ENCODE measurements at places on chromosomes 7 and 10.

DNA sequence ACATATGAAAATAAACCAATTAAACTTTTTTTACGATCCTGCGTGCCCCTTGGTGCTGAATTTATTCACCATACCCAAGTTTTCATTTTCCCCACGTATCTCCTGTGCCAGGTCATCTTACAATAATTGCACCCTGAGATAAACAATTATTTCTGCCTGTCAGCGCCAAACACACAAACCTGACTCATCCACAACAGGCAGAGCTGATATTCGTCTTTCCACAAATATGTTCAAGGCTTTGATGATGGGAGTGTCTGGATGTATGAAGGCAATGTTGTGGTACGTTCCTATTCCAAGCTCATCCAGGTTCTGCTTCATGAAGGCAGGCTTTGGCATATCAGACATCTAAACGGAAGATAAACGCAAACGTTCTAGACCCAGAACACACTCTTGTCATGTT is 45.8 kb upstream of the RHEB start:
- DNase-seq: no peak

DNA sequence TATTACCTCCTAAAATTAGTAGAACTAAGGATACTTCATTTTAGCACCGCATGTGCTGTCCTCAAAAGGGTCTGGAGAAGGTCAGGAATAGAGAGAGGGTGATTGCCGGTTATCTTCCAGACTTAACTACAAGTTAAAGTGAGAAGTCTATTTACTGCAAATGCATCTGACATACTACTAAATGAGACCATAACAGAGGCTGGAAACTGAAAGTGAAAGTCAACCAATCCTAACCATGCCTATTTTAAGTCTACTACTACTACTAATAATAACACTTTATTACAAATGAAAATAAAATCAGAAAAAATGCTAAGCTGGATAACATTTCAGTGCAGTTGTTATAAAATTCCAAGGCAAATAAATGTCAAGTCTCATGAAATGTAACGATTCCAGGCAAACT is 244.7 kb downstream of the KIF20B start:
- no peak for DNase-seq

DNA sequence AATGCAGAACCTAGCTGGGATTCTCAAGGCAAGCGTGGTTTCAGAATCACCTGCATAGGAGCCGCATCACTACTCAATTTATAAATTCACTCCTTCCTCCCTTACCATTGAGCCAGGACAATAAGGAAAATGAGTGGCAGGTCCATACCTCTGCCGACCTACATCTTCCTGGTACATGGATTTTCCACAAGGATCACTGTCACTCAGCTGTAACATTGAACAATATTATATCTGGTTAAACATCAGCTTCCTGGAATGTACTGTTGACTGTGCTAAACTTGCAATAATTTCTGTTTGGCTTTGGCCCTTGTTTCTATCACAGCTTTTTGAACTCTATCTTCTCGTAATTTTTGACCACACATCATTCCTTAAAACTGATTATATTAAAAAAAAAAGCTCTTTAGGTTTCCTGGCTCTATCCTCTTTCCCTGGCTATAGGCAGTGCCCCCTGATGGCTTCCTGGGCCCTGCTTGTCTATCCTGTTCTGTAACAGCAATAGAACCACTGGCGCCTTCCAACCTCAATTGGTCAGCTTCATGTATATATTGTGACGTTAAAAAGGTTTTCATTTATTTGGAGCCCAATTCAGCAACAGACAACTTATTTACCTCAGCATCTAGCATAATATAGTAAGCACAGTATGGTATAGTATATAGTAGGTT is 59.2 kb downstream of the RNLS start:
- no peak for DNase-seq

DNA sequence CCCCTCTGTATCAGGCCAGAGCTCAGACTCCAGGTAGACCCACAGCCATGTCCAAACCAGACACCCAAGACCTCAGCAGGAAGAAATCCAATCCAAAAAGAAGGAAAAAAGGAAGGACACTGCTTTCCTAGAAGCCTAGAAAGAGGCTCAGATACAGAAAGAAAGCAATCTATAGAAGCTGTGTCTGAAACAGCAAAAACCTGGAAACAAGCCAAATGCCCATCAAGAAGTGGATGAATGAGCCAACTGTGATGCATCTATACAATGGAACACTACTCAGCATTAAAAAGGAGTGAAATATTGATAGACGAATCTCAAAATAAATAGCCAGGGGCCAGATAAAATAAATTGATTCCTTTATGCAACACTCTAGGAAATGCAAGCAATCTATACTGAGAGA is 31.6 kb downstream of the GRB10 start:
- DNase-seq: peak; percentile 23

DNA sequence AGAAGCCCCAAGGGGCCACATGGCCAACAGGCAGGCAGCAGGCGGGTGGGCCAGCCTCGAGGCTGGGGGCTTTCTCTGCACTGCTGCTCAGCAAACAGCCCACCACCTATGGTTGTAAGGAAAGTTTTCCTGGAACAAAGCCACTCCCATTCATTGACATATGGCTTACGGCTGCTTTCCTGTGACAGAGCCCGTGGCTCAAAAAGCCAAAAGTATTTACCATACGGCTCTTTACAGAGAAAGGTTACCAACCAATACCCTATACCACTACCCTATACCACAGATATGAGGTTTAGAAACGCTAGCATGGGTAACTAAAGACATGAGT is 152.7 kb downstream of the MAD1L1 start:
- DNase-seq: no peak

DNA sequence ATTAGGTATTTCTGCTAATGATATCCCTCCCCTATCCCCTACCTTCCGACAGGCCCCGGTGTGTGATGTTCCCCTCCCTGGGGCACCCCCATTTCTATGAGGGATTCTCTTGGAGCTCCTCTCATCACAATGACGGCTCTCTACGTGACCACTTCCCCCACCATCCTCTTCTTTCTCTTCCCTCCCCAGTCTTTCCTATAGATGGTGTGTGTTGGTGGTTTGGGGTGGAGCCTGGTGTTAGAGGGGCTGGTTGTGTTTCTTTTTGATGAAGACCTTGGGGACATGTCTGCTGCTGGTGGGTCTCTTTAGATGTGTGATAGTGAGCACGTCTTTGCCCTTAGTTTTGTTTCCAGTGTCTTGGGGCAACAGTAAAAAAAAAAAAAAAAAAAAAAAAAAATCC is 28.6 kb downstream of the RPS24 start:
- DNase-seq: no peak

GRCh38 chr10:44178281-44178680 is 206.6 kb downstream of the CXCL12 start:
- DNase-seq: no peak

- no peak for DNase-seq
These were observed 5.8 kb upstream of the PRTFDC1 start for GRCh38 chr10:24958091-24958720.

DNA sequence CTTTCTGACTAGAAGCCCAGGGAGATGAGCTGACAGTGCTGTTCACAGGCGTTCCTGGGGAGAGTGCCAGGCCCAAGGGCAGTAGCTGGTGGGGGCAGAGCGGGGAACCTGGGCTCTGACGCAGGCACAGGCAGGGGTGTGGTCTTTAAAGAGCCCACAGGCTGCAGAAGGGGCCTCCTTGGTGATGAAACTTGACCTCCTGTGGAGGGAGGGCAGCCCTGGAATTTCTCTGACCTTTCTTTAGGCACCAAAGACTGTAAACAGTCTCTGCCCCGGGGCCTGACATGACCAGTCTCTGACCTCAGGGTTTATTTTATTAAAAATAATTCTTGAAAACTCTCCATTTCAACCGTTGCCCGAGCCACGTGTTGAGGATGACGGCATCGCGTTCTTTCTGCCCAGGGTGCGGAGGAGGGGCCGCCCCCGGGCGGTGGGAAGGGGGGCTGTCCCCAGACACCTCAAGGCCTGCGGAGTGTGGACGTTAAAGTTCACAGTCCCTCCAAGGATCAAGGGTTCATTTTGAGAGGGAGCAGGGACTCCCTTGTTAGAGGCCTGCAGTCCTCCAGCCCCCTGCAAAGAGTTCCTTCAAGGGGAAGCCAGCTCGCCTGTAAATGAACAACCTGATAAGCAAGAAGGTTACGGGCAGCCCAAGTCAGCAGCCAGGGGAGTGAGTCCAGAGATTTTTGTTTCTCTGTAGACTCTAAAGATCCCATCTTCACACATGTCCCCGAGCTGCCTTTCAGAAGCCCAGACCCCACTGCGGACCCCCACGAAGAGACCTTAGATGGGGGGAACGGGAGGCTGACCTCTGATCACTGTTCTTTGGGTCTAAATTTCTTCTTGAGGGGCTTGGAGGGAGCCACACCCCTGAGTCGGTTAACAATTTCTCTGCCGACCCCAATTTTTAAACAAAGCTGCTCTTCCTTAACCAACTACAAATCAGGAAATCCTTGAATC is 128.9 kb downstream of the VIPR2 start:
- DNase-seq: no peak

- no peak for DNase-seq
These were observed 218.4 kb upstream of the PCDH15 start for GRCh38 chr10:55019439-55019838.

DNA sequence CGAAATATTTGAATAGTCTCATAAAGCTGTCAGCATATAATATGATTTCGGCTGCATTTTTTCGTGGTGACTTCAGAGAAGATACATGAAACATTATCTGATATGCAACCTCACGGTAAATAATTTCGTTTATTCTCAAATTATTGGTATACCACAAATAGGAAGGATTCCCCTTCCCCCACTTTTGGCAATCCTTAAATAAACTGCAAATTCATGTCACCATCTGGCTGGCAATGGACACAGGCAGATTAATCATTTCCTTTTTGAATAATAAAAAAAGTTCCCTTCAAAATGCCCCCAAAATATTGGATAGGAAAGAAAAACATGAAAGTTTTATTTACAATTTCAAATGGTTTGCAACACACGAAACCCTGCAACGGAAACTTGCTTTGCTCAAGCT is 234.5 kb upstream of the MEOX2 start:
- DNase-seq: no peak

DNA sequence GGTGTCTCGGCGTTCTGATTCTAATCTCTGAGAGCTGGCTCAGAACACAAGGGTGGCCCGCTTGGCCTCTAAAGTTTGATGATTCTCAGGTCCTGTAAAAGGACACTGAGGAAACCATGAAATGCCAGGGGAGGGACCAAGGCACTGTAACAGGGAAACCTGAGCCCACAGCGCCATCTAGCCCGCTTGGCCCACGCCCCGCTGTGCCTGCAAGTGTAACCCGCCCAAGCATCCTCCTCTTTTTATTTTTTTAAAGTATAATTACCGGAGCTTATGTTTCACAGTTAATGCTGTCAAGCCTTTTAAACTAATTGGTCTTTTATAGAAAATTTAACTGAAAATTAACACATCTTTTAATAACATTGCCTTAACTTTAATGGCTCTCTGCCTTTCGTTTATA is 734.7 kb downstream of the KCNMA1 start:
- DNase-seq: no peak

- DNase-seq: no peak
These were observed 292.5 kb downstream of the TCERG1L start for GRCh38 chr10:131018886-131019500.

DNA sequence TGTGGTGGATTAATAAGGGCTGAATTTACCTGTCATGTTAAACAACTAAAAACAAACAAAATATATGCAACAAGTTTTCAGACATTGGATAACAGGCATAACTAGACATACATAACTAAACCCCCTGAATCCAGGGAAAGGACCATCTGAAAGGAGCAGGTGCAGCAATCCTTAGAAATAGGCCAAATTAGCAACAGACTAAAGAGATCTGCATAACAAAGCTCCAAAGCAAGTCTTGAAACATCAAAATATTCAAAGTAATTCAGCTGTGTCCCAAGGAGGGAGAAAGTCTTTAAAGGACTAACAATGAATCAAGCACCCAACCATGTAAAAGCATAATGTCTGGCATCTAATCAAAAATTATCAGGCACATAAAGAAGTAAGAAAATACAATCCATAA is 475.1 kb downstream of the GRID1 start:
- DNase-seq: no peak

DNA sequence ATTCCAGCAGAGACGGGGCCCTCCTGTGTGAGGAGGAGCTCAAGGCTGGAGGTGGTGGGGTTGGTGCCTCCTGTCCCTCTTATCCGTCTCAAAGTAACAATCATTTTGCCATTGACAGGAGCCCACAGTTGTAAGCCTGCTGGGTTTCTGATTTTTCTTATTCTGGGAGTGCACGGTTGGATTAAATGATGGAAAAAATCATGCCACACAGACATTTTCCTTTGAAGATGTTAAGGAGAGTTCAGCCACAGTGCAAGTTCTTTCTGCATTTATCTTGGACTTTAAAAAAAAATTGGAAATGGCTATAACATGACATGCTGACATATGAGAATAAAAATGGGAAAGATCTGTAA is 8.4 kb upstream of the LYZL1 start:
- no peak for DNase-seq

DNA sequence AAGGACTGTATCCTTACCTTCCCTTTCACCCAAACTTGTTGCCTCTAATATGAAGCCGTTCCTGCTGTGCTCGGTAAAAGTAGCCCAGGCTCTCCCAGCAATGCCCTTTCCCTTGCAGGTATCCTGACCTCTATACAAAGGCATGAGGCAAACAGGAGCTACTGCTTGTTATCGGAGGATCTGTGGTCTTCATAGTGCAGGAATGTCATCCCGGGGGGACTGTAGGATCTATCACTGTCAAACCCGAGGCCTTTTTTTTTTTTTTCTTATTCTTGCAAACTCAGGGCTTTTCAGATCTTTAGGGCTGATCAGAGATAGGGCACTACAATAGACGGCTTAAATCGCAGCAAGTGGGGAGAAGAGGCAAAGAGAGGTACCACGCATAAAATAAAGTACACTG is 1206.6 kb downstream of the TYW1 start:
- no peak for DNase-seq

DNA sequence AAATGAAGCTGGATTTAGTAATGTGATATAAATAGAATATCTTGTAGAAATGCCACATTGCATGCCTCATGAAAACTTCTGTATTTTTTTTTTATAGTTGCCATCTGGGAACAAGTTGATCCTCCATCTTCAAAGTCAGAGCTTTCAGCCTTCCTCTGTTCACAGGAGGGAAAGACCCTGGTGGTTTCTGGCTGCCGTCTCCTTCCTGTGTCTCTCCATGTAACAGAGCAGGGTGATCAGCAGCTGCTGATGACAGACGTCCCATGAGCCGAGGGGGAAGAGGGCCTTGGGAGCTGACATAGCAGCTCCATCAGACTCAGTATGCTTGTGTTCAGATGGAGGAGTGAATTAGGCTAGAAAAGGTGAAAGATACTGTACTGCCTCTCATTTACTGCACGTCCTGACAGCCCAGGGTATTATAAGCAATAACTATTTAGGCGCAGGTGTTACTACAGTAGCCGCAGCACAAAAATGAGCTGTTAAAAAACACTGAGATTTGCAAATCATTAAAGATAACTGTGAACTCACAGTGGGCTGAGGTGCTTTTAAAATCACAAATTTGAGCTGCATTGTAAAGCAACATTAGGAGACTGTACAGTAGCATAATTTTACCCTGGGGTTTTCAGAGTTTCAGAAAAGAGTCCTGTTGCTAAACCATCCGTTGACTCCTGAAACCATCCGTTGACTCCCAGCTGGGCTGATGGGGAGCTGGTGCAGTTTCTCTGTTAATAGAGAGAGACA is 103.3 kb downstream of the CFAP58 start:
- DNase-seq: no peak

Measured in NCI-H1105 (cell line).